Activated CD8-positive, alpha-beta memory T cell treated with anti-CD3 and anti-CD28 coated beads for 1 hour (primary cell): ENCODE measurements at places on chromosomes 13 and 19.

DNA sequence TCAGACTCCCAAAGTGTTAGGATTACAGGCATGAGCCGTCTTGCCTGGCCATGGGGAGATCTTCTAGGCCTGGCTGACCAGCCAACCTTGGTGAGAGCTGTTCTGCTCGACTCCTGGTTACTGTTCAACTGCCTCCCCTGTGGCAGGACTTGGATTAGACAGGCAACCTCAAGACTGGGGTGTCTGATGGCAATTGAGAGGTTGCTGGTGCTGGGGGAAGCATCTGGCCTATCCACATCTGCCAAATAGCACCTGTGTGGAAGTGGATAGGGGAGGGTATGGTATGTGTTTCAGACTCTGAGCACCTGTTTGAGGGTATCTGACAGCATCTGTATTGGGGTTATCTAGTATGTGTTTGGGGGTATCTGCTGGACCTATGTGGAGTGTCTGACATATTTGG lies 44.7 kb downstream of the ARHGEF18 start:
- DNase-seq = no peak

GRCh38 chr19:1756705-1757465 lies 3.6 kb downstream of the ONECUT3 start:
- DNase-seq = no peak

DNA sequence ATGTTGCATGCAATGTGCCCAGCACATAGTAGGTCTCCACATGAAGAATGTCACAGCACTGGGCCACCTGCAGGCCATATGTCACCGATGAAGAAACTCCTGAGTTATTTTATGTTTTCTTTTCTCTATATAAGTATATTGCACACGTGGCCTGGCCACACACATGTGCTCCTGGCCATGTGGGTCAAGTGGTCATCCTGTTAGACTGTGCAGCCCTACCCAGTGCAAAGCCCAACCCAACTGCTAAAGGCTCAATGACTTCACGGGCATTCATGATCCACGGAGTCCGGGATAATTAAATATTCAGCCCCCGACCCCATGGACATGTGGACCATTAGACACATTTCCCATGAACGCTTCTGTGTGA lies 163.2 kb downstream of the TEX29 start:
- DNase-seq = no peak

- no peak for DNase-seq
These were observed 166.3 kb upstream of the SOX21 start for GRCh38 chr13:94878602-94879165.

DNA sequence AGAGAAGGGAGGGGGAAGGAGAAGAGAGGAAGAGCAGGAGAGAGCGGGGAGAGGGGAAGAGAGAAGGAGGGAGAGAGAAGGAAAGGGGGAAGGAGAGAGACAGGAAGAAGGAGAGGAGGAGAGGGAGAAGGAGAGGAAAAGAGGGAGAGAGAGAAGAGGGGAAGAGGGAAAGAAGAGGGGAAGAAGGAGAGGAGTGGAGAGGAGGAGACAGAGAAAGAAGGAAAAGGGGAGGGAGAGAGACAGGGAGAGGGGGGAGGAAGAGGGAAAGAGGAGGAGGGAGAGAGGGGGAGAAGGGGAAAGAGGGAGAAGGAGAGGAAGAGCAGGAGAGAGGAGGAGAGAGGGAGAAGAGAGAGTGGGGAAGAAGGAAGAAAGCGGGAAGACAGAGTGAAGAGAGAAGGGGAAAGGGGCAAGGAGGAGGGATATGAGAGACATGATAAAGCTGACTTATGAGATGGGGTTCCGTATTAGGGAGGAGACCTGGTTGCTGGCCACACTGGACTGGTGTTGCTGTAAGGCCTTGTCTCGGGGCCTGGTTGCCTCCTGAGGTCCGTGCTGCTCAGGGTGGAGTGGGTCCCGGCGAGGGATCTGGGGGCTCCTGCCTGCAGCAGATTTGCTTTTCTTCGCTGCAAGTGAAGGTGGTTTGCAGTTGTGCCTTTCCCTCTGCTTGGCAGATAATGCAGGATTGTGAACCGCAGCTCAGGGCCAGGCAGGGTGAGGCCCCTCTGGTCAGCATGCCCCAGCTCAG lies 139.5 kb downstream of the TEX29 start:
- no peak for DNase-seq

DNA sequence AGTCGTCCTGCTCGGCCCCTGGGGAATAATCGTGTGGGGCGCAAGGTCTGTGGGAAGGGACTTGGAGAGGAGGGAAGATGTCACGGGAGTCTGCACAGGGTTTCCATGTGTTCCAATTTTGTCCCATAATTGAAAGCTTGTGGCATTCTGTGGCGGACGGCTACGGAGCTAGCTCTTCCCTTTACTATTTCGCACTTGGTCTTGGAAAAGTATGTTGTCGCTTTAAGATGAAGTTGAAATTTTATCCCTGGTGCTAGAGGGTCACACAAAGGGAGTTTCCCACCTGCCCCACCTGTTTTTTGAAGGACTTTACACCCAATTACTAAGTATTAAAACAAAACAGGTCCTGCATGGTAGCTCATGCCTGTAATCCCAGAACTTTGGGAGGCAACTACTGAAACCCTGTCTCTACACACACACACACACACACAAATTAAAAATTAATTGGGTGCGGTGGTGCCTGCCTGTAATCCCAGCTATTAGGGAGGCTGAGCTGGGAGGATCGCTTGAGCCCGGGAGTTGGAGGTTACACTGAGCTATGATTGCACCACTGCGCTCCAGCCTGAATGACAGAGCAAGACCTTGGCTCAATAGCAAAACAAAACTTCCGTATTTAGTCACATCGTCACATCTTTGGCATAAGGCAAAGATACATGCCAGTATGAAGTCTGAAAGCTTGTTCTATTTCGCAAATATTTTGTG lies 967 bp upstream of the TPT1 start:
- DNase-seq = no peak

DNA sequence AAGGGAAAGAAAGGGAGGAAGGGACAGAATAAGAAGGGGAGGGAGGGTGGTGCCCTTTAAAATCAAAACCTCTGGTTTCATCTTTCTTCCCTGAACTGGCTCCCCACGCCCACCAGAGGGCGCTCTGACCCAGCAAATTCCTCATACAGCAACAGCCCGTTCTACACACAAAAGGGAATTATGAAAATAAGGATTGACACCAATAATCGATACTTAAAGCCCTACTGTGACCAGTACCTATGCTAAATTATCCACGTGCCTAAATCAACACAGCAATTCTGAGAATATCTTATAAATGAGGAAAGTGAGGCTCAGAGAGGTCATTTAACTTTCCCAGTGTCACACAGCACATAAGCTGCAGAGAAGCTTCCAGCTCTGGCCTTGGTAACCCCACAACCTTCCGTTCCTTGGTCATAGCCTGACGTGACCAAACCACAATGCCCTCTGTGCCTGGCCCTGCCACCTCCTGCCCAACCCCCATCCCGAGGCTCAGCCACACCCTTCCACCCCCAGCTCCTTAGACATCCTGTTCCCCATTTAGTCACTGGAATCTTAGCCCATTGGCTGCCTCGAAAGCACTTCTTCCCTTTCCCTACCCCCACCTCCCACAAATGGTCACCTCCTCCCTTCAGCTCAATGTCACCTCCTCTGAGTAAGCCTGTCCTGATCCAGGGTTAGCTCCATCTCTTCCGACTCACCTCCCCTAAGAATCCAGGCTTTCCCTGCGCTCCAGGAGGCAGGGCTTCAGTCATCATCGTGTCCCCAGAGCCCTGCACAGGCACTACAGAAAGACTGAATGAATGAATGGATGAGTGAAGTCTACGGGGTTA lies 34.2 kb upstream of the PNMA8B start:
- DNase-seq = peak; percentile 66

DNA sequence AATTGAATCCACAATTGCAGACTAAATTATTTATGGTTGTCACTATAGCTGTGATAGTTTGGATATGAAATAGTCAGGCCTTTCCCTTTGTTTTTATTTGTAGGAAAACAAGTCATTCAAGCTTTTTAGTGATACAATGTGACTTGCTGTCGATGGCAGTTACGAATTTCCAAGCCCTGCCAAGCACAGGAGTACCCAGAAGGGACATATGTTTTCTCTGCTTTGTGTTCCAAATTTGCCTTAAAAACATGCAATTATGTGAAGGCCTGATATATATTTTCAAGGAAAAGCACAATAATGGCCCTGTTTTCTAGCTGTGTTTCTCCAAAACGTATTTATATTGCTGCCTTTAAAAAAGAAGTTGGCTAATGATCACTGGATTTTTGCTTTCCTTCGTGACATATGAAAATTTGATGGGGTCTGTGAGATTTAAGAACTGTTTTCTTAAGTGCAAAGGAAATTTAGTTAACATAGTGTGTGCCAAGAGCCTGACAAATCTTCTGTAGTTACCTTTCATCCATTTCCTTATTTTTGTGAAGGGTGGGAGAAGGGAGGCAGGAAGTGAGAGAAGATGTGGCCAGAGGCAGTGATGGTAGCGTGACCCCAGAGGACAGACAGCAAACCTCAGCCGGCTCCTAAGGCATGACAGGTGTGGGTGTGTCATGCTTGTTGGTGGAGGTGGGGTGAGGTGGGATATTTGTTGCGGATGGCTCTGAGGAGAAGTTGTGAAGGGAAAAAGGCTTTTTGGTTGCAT lies 79.6 kb downstream of the TEX26 start:
- no peak for DNase-seq

GRCh38 chr19:8167985-8168384 lies 18.6 kb upstream of the FBN3 start:
- no peak for DNase-seq

DNA sequence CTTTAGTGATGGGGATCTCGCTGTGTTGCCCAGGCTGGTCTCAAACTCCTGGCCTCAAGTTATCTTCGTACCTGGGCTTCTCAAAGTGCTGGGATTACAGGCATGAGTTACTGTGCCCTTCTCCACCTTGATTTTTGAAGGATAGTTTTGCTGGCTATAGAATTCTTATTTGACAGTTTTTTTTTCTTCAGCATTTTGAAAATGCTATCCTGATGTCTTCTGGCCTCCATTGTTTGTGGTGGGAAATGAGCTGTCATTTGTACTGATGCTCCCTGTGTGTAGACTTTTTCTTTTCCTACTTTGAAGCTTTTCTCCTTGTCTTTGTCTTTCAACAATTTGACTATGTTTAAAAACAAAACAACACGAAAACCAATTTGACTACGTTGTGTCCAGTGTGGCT lies 54.2 kb downstream of the SIPA1L3 start:
- DNase-seq = no peak

- DNase-seq = no peak
These were observed 4.6 kb upstream of the ERFL start for GRCh38 chr19:41932720-41933332.

- no peak for DNase-seq
These were observed 24.9 kb downstream of the SIGLEC7 start for GRCh38 chr19:51166846-51167490.

GRCh38 chr13:77545626-77546412 lies 10.3 kb downstream of the SCEL start:
- no peak for DNase-seq

DNA sequence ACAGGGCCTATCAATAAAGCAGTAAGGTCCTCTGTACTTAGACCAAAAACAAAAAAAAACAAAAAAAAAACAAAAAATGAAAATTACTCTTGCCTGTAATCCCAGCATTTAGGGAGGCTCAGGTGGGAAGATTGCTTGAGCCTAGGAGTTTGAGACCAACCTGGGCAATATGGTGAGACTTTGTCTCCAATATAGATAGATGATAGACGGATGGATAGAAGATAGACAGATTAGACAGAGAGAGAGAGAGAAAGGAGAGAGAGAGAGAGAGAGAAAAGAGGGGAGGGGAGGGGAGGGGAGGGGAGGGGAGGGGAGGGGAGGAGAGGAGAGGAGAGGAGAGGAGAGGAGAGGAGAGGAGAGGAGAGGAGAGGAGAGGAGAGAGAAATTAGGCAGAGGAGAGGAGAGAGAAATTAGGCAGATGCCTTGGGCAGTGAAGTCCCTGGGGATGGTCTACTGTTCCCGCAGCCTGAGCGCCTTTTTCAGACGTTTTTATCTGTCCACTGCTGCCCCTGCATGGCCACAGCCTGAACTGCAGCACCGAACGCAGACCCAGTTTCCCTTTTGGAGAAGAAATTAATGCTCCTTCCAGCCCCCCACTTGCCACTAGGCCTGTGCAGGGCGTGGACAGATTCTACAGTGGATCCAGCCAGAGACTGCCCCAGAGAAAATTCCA lies 9.8 kb upstream of the ZNF627 start:
- DNase-seq = peak; percentile 58

DNA sequence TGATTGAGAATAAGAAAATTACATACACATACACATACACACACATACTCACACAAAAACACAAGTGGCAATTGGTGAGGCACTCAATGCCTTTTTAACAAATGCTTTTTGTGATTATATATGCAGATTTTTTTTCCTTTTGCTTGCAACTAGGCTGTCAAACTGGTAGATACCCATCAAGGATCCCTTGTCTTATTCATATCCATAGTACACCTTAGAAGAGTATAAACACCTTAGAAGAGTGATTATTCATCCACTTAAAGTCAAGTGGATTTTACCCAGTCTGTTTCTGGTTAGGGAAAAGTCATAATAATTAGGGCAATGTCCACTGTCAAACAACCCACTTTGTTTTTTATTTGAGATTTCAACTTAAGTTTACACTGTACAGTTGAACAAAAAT lies 1773.4 kb upstream of the MIR17HG start:
- no peak for DNase-seq

GRCh38 chr13:67096418-67096817 lies 133.7 kb downstream of the PCDH9 start:
- no peak for DNase-seq

DNA sequence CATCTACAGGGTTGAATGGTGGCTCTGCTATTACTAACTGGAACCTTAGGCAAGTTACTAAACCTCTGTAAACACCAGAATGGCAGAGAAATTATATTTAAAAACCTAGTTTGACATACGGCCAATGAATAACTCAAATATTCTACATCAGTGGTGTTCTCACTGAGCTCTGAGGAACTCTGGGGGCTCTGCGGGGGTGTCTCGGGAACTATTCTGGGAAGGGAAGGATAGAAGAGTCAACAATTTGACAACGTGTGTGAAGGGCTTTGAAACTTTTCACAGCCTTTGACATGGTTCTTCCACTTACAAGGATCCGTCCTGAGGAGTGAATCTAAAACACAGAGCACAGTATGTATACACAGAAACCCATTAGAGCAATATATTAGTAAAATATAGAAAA lies 38.7 kb downstream of the SOHLH2 start:
- no peak for DNase-seq

DNA sequence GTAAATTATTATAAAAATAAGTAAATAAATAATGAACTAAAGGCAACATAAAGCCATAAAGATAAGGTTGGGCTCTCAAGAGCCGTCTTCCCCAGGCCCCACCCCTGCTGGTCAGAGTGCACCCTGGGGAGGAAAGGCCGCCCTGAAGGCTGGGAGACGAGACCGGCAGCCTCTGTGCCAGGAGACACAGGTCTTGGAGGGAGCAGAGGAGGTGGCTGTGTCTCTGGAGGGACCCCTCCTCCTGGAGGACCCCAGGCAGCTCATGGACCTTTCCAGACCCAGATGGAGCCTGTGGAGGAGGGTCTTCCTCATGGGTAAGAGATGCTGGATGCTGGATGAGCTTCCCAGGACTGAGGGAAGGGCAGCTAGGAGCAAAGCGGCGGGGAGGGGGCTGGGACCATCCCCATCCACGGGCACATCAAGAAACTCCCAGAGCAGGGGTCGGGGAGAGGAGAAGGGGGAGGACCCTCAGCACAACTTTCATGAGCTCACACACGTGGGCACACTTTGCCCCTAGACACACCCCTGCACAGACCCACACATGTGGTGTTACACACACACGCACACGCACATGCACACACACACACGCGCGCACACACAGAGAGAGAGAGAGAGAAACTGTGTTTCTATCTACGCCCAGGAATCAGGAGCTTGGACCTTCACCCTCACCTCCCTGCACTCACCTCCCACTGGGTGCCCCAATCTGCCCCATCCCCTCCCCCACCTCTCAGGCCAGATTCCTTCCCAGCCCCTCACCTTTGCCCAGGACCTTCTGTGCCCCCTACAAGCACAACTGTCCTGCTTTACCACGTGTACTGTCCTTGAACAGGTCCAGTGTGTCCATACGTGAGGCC lies at the start of gene CEACAM18:
Gene CEACAM18, plus strand, starts transcription at position 159 of the 854 bp plus-strand sequence.
- DNase-seq = no peak
